ENCODE measurements at places on chromosomes 2 and 18.

DNA sequence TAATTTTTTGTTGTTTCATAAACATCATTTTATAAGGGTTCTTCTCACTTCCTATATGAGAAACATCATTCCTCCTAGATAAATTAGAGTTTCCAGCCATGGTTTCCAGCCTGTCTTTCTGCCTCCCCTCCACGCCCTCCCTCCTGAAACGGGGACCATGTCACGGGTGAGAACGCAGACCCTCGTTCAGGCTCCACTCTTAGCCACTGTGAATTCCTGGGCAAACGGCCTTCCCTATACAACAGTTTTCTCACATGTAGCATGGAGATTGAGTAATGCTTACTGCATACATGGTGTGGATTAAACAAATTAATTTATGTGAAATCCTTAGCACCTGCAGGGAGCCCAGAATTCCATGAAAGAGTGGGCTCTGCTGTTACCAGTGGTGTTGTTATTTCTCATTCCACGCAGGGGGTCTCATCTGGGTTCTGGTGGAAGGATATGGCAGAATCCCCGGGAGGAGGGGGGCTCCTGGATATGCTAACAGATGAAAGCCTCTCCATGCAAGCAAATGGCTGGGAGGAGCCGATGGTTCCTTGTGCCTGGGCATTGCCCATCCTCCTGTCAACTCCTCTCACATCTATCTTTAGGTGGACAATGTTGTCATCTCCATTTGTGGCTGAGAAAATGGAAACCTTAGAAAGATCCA lies 54.0 kb upstream of the TWIST2 start:
- ATAC-seq: no peak

GRCh38 chr18:59980188-59980637 lies 80.4 kb downstream of the PMAIP1 start:
- ATAC-seq: no peak

GRCh38 chr2:30454571-30454970 lies 7.5 kb downstream of the LCLAT1 start:
- no peak for ATAC-seq

- no peak for ATAC-seq
These were observed 830 bp downstream of the CYB5A start for GRCh38 chr18:74290794-74291471.

- ATAC-seq: no peak
These were observed 6.3 kb upstream of the CYP26B1 start for GRCh38 chr2:72153924-72154323.

DNA sequence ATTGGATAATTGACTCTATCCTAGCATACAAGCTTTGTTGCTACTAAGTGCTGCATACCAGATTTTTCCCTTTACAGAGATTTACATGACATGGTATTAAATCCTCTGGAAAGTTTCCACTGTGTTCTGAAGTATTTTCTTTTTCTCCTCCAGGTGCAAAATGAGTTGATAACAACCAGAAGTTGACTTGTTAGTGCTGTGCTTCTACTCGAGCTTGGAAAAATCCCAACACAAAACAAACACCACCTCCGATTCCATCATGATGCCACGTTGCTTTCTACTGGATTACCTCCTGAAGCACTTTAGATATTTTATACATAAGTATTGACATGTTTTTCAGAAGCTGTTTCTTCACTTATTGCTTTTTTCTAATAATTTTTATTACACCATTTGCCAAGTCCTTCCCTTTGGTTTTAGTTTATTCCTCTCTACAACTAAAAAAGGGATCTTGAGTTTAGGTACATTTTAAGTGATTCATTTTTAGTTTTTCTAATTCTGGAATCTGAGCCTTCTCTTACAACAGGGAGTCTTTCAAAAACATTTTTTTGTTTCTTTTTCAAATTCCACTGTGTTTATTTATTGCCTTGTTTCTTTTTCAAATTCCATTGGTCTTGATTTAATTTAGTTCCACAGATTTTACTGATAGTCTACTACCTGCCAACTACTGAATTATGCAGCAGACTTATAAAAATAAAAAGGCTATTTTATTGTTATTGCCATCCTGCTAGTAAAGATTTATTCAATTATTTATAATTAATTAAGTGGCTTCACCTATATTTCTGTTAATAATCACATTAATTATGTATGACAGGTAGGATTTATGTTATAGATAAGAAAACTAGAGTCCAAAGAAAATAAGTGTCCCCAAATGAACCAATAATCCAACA lies 143.4 kb downstream of the PPP1R1C start:
- no peak for ATAC-seq

GRCh38 chr2:23624378-23624777 lies 239.4 kb downstream of the KLHL29 start:
- no peak for ATAC-seq

- ATAC-seq: no peak
These were observed 384.3 kb upstream of the LYPD1 start for GRCh38 chr2:133054297-133054696.

DNA sequence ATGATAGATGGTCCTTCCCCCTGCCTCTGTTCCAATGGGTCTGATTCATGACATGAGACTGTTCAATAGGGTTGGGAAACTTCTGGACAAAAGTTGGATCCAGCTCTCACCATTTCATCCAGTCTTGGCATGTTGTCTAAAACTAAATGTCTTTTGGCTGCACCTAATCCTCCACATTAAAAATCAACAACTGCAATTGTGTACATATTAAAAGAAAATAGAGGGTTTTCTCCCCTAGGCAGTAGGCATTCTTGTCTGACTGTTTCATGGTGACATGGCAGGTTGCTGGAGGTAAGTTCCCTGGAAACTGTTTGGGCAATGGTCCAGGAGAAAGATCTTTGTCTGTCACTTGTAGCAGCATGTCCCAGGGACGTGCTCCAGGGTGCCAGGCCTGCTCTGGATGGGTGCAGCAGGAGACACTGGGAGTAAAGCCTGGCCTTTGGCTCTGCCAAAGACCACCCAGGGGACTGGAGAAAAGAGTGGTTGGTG lies 135.8 kb downstream of the TCF4 start:
- no peak for ATAC-seq

- no peak for ATAC-seq
These were observed 34.1 kb downstream of the NOP58 start for GRCh38 chr2:202299712-202300111.

DNA sequence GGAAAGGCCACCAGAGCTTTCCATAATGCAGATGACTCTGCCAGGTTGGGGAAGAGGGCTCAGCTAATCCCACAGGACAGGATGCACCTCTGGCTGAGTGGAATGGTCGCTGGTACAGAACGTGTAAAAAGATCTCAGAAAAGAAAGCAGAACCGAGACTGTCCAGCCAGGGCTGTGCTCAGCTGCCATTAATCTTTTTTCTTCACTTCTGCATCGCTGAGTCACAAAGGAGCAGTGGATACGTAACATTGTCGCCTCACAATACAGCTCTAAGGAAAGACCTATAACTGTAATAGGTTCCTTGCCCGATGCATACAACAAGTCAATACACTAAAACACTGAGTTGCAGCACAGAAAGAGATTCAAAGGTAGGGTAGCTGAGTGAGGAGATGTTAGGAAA lies 354.2 kb downstream of the EN1 start:
- no peak for ATAC-seq

- ATAC-seq: no peak
These were observed 117.4 kb upstream of the COPS8 start for GRCh38 chr2:236968101-236968879.

GRCh38 chr2:118686346-118686745 lies 161.1 kb downstream of the EN1 start:
- no peak for ATAC-seq

GRCh38 chr2:179518830-179519229 lies 254.2 kb upstream of the SESTD1 start:
- no peak for ATAC-seq

DNA sequence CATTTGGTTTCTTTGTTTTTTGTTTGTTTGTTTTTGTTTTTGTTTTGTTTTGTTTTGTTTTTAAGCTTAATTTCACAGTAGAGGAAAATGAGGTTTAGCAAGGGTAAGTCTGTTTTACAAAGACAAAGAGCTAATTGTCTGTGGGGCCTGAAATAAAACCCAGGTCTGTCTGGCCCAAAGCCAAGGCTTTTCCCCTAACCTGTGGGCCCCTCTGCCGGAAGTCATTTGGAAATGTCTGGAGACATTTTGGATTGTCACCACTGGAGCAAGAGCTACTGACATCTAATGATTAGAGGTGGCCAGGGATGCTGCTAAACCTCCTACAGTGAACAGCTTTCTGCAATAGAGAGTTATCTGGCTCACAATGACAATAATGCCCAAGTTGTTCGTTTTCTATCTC lies 167.2 kb downstream of the MAP2 start:
- no peak for ATAC-seq

DNA sequence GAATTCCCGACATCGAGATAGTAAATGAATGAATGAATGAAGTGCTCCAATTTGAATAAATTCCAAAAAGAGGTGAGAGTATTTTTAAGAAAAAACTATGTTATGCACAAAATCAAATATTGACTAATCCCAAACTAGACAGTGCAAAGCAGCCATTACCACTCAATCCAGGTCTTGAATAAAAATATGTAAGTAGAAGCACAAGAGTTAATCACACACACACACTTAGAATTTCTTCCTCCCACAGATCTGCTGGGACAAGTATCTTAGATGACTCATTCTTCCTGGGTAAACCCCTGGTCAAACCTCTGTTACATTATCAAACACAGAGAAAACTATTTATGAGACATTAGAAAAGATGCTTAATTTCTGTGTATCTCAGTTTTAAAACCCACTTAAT lies 102.0 kb downstream of the PLA2R1 start:
- no peak for ATAC-seq

DNA sequence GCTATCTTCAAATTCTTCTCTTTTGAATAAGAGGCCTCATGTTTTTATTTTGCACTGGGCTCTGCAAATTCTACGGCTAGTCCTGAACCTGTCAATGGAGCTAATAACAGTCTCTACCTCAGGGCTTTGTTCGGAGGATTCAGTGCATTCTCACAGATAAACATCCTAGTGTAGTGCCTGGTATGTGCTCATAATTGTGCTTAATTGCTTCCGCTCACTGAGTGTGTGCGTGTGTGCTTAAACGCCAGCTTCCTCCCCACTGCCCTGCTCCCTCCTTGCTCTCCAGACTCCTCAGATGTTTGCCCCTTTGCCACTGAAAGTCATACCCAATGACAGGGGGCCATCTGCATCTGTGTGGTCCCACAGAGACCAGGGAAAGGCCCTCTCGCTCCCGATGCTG lies 6.7 kb downstream of the GYPC start:
- no peak for ATAC-seq

- ATAC-seq: no peak
These were observed 281.0 kb upstream of the SOX11 start for GRCh38 chr2:5410991-5411700.

DNA sequence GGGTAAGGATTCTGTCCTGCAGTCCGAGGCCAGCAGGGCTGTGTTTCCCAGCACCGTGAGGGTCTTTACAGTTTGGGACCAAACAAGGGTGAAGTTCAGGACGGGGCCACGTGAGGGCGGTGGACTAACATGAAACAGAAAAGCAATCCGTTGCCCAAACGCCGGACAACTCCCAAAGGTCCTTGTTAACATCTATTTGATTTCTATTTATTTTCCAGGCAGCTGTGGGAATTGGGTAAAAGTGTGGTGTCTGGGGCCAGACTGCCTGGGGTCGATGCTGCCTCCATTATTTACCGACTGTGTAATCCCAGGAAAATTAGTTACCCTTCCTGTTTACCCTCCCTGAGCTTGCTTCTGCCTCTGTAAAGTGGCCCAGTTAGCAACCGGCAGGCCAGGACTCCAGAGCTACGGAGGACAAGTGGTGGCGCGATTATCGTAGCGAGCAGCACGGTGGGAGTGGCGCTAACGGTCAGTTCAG lies 66.3 kb upstream of the TCF7L1 start:
- ATAC-seq: peak; percentile 92

DNA sequence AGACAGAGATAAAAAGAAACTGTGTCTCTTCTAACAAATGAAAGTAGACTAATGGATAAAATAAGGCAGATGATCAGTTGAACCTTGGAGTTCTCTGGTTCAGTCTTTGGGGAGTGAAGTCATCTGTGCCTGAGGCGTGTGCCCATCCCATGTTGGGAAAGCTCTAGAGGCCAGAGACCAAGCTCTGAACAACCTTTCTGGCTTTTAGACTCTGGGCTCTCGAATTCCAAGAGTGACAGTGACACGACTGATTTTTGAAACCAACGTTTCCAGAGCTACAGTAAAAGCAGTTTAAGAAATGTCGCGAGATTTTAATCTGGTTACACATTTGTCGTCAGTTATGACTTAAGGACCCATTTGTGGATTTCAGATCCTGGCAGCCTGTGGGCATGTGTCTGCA lies 83.7 kb upstream of the APCDD1 start:
- no peak for ATAC-seq

GRCh38 chr2:37415128-37415820 lies 70.8 kb downstream of the QPCT start:
- no peak for ATAC-seq

GRCh38 chr2:204437815-204438756 lies 107.2 kb upstream of the PARD3B start:
- ATAC-seq: peak; percentile 19
